ENCODE measurements at places on chromosomes 6 and 20. TPM values are rescaled to one million over a fixed set of nuclear protein-coding genes. Genes with fewer than 3 reads are reported as not detected.

The KCNG1 gene
- polyA plus RNA-seq: 5.3 TPM

The RPP40 gene
- polyA plus RNA-seq: 13.6 TPM

The POPDC3 gene
- 0.32 TPM for polyA plus RNA-seq

The TNFRSF21 gene
- polyA plus RNA-seq: 1.9 TPM

The KIF6 gene
- polyA plus RNA-seq: 0.67 TPM

The OPRL1 gene
- polyA plus RNA-seq: 0.88 TPM

The MKKS gene
- polyA plus RNA-seq: 29.1 TPM

The PLN gene
- polyA plus RNA-seq: 8.8 TPM

The DEFB127 gene
- polyA plus RNA-seq: not detected

The RGL2 gene
- polyA plus RNA-seq: 36.4 TPM

The TGM2 gene
- 60.8 TPM for polyA plus RNA-seq

The SMLR1 gene
- polyA plus RNA-seq: 0.10 TPM

The TBXT gene
- polyA plus RNA-seq: not detected

The MAS1 gene
- under 0.01 TPM for polyA plus RNA-seq

The RCAN2 gene
- polyA plus RNA-seq: 10.7 TPM

The HUS1B gene
- polyA plus RNA-seq: not detected

The CALHM4 gene
- polyA plus RNA-seq: not detected

The TMEM200A gene
- polyA plus RNA-seq: 7.1 TPM

The OVOL2 gene
- not detected for polyA plus RNA-seq

The KHDC1 gene
- 1.0 TPM for polyA plus RNA-seq

The RAB32 gene
- polyA plus RNA-seq: 13.0 TPM

The MAP3K4 gene
- 16.2 TPM for polyA plus RNA-seq

The PROKR2 gene
- polyA plus RNA-seq: not detected

The C6orf163 gene
- polyA plus RNA-seq: 20.4 TPM

The KHDC1L gene
- not detected for polyA plus RNA-seq

The MDN1 gene
- polyA plus RNA-seq: 74.1 TPM

The CAGE1 gene
- not detected for polyA plus RNA-seq

The TMEM14B gene
- polyA plus RNA-seq: 93.7 TPM

The SLC17A4 gene
- polyA plus RNA-seq: 0.04 TPM

Measured in adrenal gland (tissue), 19 donors.